Stimulated activated naive CD4-positive, alpha-beta T cell treated with Interleukin-2 at 50 U/mL for 16 hours (primary cell): ENCODE measurements at places on chromosomes 16 and 17.

- DNase-seq, result no peak
Measured at GRCh38 chr17:75942473-75942872, 1.6 kb upstream of the FBF1 start.

GRCh38 chr17:58527949-58528348 lies 13.5 kb upstream of the MTMR4 start:
- no peak for DNase-seq

- no peak for DNase-seq
Measured at GRCh38 chr16:4359914-4360313, 8.8 kb upstream of the PAM16 start.

GRCh38 chr17:2017274-2017941 lies 7.7 kb downstream of the RTN4RL1 start:
- no peak for DNase-seq

- no peak for DNase-seq
Measured at GRCh38 chr17:27743281-27743885, 56.9 kb downstream of the NOS2 start.

- no peak for DNase-seq
Measured at GRCh38 chr16:87680272-87680644, 78.0 kb downstream of the JPH3 start.

DNA sequence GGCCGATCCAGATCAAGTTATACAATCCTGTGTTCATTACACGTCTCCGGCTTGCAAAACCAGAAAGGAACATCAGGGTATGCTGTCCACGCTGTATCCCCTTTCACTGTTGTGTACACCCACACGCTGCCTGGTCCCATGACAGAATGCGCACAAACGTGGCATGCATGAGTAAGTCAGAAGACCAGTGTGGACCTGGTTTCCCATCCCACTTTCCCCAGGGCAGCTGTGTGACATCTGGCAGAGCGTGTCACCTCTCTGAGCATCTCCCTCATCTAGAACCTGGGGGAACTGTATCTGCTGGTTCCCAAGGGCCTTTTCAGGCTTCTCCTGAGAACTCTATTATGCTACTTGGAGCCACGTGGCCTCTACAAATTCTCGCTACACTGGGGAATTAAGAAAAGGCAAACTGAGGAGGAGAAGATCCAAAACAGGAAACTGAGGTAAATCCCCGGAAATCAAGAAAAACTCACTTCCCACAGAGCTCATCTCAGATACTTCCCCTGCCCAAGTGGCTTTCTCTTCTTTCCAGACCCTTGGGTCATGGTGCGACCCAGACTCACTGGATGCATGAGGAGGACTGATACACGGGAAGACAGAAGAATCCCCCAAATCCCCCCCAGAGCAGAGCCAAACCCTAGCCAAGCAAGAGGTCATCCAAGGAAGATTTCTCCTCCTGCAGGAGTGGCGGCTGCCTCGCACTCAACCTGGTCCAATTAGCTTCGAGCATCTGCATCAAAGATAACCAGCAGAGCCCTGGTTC lies 139.3 kb downstream of the GAS7 start:
- no peak for DNase-seq

DNA sequence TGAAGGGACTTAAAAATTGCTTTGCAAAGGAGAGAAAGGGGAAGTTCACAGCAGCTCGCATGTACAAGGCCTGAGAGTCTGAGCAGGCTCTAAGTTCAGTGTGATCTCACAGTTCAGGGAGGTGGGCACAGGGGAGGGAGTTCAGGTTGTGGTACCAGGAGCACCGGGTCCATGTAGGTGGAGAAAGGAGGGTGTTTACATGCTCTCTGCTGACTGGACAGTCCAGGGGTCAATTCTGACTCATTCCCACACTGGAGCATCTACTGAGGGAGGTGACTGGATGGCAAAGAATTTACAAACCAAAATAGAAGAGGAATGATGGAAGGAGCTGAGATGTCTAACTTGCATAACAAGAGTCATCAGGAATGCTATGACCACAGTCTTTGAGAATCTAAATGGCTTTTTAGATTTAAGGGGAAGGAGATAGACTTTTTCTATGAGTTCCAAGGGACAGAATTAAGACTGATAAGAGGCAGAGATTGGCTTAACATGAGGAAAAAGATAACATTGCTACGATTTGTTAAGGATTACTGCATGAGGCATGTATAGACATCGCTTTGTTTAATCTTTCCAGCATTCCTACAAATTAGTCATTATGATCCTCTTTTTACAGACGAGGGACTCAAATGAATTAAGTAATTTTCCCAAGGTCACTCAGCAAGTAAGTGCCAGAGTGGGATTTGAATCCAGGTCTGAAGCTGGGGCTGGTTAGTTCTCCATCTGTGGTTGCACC lies 29.9 kb downstream of the MIS12 start:
- DNase-seq, result no peak

DNA sequence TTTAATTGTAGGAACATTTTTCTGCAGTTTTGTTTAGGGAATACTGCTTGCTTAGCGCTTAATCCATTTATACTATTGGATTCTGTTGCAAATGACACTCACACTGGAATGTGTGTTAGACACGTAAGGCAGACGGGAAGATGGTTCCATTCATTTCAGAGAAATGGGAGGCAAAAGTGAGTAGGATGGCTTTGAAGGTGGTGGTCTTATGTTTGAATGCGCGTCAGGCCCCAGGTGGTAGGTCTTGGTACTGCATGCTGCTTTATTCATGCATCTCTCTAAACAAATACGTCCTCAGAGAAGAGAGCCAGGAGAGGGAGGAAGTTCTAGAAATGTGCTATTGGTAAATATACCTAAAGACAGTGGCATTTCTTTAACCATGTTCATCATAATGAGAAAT lies 997.6 kb upstream of the RBFOX1 start:
- DNase-seq, result no peak

GRCh38 chr17:83068641-83069570 lies 10.5 kb upstream of the METRNL start:
- no peak for DNase-seq

GRCh38 chr16:84834403-84834772 lies 14.6 kb downstream of the CRISPLD2 start:
- DNase-seq, result no peak

DNA sequence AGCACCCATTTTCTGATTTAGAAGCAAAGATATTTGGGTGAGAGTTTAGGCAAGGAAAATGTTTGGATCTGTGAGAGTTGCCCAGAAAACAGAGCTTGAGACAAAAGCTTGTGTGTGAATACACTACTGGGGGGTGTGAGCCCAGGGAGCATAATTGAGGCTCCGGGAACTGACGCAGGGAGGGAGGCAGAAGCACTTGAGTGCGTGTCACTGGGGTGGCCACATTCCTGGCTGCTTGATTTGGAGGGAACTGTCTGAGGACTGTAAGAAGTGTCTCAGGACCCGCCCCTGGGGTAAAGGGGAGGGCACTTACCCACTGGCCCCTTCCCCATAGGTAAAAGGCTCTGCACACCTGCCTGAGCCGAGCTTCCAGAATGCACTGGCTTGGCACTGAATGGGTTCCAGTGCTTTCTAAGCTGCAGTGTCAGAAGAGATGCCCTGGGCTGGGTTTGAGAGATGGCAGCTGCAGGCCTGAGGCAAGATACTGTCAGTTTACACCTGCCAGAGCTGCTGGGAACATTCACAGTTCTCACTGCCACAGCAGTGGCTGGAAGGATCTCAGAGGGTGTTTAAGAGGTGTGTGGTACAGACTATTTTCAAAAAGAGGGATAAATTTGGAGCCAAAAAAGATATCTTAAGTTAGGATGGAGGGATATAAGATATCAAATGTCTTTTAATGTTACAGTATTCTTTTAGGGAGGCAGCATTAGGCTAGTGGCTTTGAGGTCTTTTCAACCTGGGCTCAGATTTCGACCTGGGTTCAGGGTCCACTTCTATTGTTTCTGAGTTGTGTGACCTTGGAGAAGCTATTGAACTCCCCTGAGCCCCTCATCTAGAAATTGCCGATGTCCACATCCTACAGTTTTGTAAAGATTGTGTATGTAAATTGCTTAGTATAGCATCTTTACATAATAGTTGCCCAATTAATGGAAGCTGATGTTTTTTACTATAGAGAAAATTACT lies 6.9 kb upstream of the TEX2 start:
- DNase-seq, result no peak

DNA sequence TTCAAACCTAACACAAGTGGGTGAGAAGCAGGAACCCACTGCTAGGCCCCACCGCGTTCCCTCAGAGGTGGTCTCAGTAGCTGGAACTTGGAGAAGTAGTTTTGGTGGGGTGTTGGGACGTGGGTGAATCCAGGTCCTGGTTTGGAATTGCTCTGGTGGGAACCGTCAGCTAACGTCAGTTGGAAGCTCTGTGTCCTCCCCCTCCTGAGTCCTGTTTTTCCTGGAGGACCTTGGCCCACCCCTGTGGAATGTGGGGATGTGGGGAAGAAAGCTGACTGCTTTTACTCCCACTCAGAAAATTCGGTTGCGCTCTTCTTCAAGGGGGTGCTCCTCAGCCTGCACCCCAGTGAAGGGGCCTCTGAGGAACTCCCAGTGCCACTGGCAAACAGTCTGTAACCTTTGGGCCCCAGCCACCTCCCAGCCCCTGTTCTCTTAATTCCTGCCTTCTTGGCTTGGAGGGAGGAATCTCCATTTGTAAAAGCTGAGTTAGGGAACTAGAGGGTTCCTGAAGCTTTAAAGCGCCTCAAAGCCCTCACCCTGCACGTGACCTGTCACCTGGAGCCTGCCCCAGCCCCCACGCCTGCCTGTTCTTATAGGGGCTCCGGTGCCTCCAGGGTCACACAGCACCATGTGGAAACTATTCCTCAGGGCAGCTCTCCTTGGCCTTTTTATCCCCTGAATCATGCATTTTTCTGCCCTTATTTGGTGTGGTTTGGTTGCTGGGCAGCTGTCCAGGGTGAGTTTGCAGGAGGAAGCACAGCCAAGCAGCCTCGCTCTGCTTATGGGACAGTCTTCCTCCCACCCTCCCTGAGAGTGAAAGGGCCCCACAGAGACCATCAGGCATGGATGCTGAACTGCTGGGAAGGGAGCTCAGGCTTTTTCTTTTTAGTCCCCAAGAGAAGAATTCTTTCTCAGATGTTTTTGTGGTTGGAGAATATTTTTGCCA lies 16.2 kb upstream of the NAGLU start:
- DNase-seq, result no peak

DNA sequence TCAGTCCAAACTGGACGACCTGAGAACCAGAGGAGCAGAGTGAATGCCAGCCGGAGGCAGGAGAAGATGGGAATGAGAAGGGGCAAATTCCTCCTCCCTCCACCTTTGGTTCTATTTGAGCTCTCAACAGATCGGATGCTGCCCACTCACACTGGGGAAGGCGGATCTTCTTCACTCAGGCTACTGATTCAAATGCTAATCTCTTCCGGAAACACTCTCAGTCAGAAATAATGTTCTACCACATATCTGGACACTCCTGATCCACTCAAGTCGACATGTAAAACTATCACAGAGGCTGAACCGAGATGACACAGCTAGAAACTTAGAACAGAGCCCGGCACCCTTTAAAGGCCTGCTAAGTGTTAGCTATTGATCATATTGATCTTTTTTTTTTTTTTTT lies 57.4 kb upstream of the GRIN2A start:
- DNase-seq, result no peak

DNA sequence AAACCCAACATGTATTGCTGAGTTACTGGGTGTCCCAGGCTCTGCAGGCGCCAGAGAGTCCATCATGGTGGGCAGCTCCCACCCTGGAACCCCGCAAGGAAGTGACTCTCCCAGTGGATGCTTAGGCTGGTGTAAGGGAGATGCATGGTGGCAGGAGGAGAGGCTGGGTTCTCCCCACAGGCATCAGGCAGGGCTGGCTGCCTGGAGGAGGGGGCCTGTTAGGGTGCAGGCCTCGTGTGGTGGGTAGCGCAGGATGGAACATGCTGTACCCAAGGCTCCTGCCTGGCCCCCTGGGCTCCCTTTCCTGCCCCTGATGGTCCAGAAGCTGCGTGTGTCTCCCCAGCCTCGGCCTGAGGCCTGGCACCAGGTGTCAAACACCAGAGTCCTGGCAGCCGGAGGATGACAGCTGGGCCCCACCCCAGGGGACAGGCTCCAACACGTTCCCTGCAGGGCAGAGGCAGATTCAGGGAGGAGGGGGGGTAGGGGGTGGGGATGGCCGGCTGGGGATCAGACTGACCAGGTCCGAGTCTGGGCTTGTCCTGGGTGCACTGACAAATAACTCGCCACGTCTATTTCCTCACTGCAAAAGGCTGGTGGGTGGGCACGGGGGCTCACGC lies 40.2 kb upstream of the CIBAR2 start:
- no peak for DNase-seq

- no peak for DNase-seq
Measured at GRCh38 chr17:39147221-39148185, 3.9 kb downstream of the PLXDC1 start.

GRCh38 chr17:18992454-18993130 lies 12.0 kb downstream of the FAM83G start:
- DNase-seq, result no peak

- DNase-seq, result no peak
Measured at GRCh38 chr16:70440009-70440692, 1.3 kb upstream of the ST3GAL2 start.

GRCh38 chr16:50884066-50884860 lies 142.4 kb downstream of the CYLD start:
- no peak for DNase-seq

GRCh38 chr17:61399131-61400065 lies at the start of gene TBX2:
Gene TBX2 (plus strand): TSS chr17:61399843. CDS start chr17:61400177, 334 bp downstream.
- DNase-seq, result no peak

DNA sequence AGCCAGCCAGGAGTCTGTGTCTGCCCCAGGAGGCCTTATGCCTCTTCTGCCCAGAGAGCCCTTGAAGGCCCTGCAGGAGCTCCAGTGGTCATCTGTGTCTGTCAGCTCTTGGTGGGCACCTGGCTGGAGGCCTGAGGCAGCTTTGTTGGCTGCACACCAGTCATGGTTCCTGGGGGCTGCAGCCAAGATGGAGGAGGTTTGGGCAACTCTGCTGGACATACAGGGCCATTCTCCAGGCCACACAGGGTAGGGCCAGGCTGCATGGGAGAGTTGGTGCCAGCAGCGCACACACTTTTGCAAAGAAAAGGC lies 29.4 kb downstream of the B9D1 start:
- DNase-seq, result no peak

- peak; percentile 41 for DNase-seq
Measured at GRCh38 chr17:16415031-16415924, at the start of gene TRPV2. Gene TRPV2 (plus strand): TSS chr17:16415571. CDS start chr17:16417669, 2,098 bp downstream.

DNA sequence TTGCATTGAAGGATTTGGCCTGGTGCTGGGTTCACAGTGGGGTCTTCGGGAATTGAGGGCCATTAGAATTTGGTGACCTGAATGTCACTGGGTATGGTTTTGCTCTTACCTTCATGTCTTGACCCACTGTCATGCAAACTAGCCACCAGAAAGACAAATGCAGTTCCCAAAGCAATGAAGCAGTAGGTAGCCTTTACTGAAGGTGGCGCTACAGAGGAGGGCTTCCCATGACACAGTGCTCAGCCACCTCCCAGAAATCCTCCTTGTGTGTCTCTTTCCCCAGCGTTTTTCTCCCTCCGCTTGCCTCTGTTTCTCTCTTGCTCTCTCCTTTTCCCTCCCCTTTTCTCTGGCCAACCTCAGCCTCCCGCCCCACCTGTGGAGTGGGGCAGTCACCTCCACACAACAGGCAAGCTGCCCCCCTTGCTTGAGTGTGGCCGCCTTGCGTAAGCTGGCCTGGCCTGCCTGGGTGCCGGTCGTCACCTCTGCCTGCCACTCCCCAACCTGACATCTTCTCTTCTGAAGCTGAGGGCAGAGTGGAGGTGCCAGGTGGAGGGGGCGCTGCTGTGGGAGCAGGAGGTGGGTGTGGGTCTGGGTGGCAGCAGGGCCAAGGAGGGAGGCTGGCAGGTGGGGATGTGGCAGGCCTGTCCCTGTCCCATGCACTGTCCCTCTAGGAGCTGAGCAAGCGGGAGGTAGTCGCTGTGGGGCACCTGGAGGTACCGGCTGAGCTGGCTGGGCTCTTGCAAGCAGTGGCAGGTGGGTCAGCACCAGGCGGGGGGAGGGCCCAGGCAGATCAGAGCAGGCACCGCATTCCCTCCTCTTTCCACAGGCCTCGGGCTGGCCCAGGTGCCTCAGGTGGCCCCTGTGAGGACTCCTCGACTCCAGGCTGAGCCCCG lies 34.7 kb downstream of the MYO15A start:
- no peak for DNase-seq
